ENCODE measurements at places on chromosomes 3 and 15.
A peak's percentile ranks its signal among the peaks of the same experiment; 100 is the strongest.

GRCh38 chr3:98855806-98856400 is 45.6 kb downstream of the DCBLD2 start:
- DNase-seq: no peak

DNA sequence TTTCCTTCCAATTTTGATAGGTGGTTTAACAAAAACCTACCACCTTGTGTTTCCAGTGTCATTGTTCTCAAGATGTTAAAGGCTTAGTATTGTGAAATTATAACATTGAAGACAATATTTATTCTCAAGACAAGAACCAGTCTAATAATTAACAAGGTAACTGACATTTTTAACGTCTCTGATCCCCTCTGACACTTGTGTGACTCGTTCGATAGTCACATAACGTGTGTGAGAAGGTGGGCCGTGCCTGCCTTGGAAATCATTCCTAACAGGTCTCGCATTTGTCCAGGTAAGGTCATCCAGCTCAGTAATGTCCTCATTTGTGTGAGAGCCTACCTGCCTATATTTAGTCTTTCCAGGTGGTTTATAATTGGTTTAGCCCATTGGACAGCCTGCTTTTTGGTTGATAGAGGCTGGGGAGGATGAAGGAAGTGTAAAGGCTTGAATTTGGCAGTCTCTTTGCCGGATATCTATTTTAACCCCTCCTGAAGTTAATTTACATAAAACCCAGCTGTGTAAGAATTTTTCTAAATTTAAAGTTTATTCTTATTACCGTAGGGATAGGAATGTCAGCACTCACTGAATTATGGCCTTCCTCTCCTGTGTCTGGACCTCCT is 94.4 kb downstream of the AKAP13 start:
- peak; percentile 58 for DNase-seq

- DNase-seq: no peak
Observed at GRCh38 chr3:76016769-76017439, 231.6 kb upstream of the ZNF717 start.

GRCh38 chr3:66582721-66583423 is 82.0 kb upstream of the LRIG1 start:
- peak; percentile 74 for DNase-seq

DNA sequence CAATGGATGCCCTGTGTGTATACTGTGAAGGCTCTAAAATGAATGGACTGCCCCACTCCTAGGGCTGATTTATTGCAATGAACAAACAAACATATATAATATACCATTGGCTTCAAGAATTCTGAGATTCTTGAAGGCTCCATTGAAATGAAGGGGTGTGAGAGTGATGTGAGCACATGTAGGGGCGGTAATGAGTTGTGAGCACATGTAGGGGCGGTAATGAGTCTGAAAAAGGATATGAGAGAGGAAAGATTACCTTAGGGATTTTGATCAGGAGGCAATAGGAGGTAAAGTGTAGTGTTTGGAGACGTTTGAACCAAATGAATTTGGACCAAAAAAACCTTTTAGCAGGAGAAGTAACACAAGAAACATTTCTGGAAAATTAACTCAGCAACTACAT is 3.7 kb downstream of the FAM162A start:
- DNase-seq: no peak

DNA sequence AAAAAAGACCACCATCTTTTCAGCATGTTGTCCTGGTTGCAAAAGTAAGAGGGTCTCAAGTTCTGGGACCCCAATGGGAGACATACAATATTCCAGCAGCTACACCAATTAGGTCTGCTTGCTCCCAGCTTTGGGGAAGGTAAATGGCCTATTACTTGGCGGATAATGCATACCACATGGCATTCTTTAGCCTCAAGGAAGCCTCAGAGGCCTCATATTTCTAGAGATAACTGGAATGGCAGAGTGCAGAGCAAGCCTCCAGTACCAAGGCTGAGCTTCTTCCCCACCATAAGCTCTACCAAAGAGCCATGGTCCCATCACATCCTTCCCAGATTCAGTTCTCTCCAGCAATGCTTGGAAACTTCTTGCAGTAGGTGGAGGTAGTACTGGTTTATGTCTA is 493.8 kb downstream of the SHQ1 start:
- no peak for DNase-seq

DNA sequence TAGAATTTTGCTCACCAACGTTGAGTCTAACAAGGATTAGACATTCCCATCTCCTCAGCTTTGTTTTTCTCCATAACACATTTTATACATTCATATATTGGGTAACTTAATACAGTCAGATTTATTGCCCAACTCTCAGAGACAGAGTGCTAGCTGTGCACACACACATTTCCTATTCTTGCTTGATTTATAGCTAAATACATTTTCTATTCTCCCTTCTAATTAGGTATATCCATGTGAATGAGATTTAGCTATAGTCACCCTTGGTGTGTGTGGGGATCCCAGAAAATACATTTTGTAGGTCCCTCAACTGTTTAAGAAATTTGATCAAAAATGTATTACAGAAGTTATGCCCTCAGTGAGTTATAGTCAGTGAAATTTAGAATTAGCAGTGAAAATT is 715.4 kb downstream of the NSUN3 start:
- DNase-seq: no peak

DNA sequence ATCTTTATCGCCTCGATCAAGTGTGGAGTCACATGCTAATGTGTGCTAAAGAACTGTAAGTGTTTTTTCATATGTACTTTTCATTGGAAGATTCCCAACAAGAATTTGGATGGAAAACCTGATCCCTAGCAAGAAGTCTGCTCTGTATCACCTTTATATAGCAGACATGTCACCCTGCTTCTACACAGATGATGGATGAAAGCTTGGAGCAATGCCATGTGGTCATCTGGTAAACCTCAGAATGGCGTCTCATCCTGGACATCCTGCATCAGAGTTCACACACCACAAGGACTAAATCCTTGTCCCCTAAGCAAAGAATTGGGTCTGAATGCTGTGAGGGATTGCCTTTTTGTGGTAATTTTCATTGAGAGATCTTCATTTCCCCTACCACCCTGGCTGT is 42.1 kb upstream of the CTDSPL start:
- DNase-seq: no peak
